HT-29 (cell line): ENCODE measurements at places on chromosomes 2 and 18. TPM values are rescaled to one million over a fixed set of nuclear protein-coding genes. Genes with fewer than 3 reads are reported as not detected.

Gene MYCN
- total RNA-seq: 0.16 TPM in 1 of 2 replicates, not detected in the other

Gene LONRF2
- 0.29 and 0.79 TPM in 2 replicates for total RNA-seq

DNA sequence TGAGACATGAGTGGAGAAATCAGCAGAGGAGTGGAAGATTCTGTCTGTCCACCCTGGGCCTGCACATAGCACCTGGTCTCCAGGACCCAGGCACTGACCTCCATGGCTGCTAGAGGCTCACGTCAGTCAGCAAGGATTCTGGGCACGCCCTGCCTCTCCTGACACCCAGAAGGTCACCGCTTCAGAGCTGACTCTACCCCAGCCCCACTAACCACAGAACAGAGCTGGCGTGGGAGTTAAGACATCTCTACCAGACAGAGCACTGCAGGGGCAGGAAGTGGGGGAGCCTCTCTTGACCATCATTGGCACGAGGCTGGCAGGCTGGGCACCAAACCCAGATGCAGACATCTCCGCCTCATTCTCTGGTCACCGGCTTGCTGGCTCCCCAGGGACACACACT is 3.0 kb downstream of the ADCY3 start:
- DNase-seq: no peak

GRCh38 chr2:15364561-15364960 is 196.6 kb downstream of the NBAS start:
- no peak for DNase-seq

GRCh38 chr2:233062946-233063268 is 2.8 kb downstream of the INPP5D start:
- no peak for DNase-seq
